Esophagus squamous epithelium (tissue), 5 donors: ENCODE measurements at places on chromosomes 3 and 15.
A peak's percentile ranks its signal among the peaks of the same experiment; 100 is the strongest.

GRCh38 chr15:79811406-79812405 is 85.1 kb downstream of the MTHFS start:
- DNase-seq, result no peak

GRCh38 chr3:135192929-135193328 is 397.9 kb downstream of the EPHB1 start:
- no peak for DNase-seq

DNA sequence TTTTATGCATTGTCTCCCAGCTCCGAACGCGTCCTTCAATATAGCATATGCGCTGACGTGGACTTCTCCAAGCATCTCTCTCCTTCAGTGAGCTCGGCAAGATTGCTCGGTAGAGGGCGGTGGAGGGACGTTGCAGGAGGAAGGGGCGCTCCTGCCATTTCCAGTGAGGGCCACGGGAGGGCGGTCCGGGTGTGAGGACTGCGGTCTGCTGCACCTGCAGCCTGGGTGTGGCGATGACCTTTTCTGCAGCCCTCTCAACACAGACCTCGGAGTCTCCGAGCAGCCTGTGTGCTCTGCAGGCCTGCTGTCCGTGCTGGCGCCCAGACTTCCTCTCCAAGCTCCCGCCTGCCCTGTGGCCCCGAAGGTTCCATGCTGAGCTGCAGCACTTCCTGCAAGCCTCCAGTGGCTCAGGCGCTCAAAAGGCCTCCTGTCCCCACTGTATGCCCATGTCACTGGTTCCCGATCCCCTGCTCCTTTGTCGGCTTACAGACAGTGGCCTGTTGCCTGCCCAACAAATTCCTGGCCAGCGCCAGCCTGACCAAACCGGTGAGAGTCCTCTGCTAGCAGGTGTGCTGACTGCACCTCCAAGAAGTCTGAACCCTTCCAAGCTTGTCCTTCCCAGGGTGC is 8.9 kb upstream of the RTP3 start:
- DNase-seq, result peak; percentile 63

DNA sequence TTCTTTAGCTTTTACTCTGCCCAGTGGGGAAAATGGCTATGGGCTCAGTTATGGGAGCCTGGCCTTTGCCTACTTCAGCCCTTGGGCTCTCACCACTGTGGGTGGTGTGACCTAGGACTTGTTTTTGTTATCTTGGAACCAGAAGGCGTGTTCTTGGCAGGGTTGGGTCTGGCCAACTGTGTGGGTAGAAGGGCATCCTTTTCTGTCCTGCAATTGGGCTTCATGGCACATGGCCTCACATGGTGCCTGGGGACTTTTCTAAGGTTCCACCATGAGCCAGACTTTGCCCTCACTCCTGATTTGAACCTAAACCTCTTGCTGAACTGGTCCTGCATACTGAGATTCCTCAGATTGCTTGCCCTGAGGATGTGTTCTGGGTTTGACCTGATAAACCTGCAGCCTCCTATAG is 1.7 kb downstream of the GLYCTK start:
- no peak for DNase-seq

DNA sequence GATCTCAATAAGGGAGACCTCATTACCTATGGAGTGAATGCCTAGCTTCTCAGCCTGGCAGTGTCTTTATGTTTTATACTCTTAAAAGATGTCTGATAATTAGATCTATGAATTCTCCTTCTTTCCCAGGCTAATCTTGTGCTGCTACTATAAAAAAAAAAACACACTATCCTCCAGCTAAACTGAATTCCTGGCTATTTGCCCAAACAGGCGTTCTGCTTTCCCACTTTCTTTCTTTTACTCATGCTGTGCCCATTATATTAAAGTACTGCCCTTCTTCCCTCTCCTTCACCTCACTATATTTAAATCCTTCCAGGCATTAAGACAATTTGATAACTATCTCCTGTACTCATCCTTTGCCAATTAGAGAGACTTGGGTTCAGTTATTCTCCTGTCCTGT is 1134.9 kb downstream of the ROBO2 start:
- no peak for DNase-seq

DNA sequence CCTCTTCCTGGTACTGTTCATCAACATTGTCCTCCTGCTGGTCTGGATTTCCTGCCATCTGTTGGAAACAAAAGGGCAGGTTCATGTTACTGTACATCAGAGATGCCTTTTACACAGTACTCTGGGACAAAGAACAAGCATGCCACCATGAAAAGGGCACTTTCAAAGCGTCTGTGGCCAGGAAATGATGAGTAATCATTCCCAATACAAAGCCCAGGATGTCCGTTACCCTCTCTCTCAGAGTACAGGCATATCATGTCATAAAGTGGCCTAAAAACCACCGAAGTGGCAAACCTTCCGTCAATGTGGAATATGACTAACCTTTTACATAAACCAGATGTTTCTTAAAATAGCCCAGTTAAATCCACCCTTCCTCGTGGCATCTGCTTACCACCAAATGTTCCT is 71.2 kb downstream of the GOLIM4 start:
- no peak for DNase-seq

GRCh38 chr3:176798680-176799079 is 398.6 kb downstream of the TBL1XR1 start:
- DNase-seq, result no peak

- no peak for DNase-seq
Observed at GRCh38 chr3:34264337-34265041, 466.1 kb downstream of the PDCD6IP start.

GRCh38 chr15:99496302-99496629 is 69.5 kb upstream of the MEF2A start:
- no peak for DNase-seq

GRCh38 chr3:162507397-162507796 is 1010.8 kb downstream of the OTOL1 start:
- DNase-seq, result no peak

DNA sequence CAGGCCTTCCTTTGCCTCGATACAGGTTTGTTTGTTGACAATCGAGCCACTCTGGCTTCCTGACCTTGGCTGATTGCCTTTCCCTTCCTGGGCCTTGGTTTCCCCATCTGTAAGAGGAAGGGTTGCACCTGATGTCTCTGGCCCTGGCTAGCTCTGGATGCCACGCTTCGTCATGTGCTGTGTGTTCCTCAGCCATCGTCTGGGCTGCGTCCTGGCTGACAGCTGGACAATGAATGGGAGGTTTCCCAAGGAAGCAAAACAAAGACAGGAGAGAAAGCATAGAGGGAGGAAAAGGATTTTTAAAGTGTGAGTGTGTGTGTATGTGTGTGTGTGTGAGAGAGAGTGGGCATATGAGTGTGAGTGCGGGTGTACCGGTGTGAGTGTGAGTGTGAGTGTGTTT is 65.2 kb upstream of the HACD2 start:
- no peak for DNase-seq

- peak; percentile 57 for DNase-seq
Observed at GRCh38 chr3:196632046-196632751, 7.3 kb upstream of the NRROS start.

DNA sequence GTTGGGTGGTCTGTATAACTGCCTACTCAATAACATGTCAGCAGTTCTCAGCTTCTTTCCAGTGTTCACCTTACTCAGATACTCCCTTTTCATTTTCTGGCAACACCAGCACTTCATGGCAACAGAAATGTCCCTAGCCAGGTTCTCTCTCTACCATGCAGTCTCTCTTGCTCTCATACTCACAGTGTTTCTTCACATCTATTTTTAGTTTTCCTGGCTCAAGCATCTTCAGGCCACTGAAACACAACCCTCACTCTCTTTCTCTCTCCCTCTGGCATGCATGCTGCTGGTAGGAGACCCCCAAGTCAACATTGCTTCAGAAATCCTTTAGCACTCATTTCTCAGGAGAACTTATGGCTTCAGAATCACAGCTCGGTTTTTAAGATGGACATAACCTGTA is at the start of gene CAPN3:
TSS of gene CAPN3 (plus strand) at position 253 of the 400 bp plus-strand sequence. CDS start 305 bp downstream, outside the sequence.
- no peak for DNase-seq

DNA sequence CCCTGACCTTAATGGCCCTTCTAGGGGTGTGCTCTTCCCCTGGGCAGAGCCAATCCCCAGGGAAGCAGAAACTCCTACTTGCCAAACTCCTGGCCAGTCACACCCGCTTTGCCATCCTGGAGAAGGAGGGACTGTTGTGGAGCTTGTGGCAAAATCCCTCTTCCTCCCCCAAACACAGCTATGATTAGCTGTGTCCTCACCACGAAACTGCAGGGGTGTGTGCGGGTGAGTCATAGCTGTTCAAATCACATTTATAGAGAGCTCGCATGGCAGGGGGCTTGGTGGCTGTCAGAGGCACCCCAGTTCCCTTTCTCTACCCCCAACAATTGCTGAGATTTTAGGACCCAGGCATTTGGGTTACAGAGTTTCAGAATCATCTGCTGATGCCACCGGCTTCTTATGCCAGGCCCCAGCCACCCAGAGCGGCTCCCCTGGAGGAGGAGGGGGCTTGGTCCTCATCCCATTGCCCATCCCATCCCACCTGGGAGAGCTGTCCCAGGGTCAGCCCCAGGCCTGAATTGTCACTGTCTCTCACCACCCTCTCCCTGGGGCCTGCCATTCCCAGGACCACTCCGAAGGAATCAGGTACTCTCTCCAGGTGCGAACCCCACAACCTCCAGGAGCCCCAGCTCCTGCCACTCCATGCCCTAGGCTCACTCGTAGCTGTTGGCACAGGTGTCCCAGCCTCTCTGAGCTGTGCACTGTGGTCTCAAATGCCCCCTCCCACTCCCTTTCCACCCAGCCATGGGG is 28.8 kb upstream of the MAGEF1 start:
- no peak for DNase-seq

GRCh38 chr15:91549581-91549980 is 303.9 kb upstream of the SLCO3A1 start:
- DNase-seq, result no peak

- no peak for DNase-seq
Observed at GRCh38 chr3:191795196-191795595, 334.2 kb downstream of the PYDC2 start.

GRCh38 chr15:39710681-39711080 is 72.0 kb downstream of the FSIP1 start:
- no peak for DNase-seq

GRCh38 chr3:14483286-14483685 is 56.9 kb downstream of the GRIP2 start:
- DNase-seq, result no peak

- no peak for DNase-seq
Observed at GRCh38 chr15:40430271-40430805, 10.4 kb upstream of the BAHD1 start.

GRCh38 chr3:174408310-174408709 is 450.8 kb upstream of the NAALADL2 start:
- no peak for DNase-seq

- no peak for DNase-seq
Observed at GRCh38 chr3:186821429-186822387, 15.4 kb upstream of the RFC4 start.

- DNase-seq, result no peak
Observed at GRCh38 chr15:34084086-34084485, 17.6 kb downstream of the EMC7 start.

GRCh38 chr3:18044971-18045880 is 302.8 kb upstream of the TBC1D5 start:
- no peak for DNase-seq

- no peak for DNase-seq
Observed at GRCh38 chr3:5389057-5389456, 201.6 kb downstream of the EDEM1 start.

GRCh38 chr15:80878242-80878866 is 99.2 kb downstream of the CEMIP start:
- no peak for DNase-seq

DNA sequence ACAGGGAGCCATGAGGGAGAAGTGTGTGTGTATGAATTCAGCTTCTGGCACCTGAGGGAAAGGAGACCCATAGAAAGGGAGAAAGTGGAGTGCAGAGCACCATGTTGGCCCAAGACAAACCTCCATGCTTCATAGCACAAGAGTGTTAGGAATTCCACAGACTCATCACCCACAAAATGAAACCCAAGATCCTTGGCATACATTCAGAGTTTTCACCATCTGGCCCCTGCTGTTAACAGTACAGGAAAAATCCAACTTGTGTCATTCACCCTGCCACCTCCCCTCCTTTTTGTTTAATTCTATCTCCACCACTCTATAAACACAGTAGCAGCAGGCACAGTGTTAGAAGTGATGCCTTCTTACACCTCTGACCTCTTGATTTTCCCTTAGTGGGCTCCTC is 60.0 kb upstream of the MNS1 start:
- no peak for DNase-seq

- no peak for DNase-seq
Observed at GRCh38 chr3:10217359-10217758, 30.9 kb upstream of the TATDN2 start.

DNA sequence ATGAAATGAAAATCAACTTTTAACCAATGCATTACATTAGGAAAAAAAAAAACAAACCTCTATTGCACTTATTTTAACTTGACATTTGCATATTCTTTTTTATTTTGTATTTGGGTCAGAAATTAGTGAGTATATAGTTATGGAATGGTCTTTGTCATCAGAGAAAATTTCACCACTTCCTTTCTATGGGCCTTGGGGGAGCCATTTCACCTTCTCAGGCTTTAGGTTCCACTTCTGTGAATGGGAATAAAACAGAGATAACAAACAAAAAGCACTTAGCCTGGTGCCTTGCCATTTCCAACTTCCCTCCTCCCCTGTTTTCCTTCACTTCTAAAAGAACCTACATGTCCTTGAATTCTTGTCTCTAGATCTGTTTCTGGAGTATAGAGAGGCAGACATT is 168.0 kb upstream of the STT3B start:
- no peak for DNase-seq

DNA sequence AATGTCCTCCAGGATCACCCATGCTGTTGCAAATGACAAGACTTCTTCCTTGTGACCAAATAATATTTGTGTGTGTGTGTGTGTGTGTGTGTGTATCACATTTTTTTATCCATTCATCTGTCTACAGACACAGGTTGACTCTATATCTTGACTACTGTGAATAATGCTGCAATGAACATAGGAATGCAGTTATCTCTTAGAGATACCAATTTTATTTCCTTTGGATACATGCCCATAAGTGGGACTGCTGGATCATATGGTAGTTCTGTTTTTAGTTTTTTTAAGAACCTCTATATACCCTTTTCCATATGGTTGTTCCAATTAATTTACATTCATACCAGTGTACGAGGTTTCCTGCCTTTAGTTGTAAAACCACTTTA is 41.7 kb downstream of the GPR176 start:
- no peak for DNase-seq

GRCh38 chr15:65920825-65921309 is 51.6 kb downstream of the RAB11A start:
- DNase-seq, result no peak

- no peak for DNase-seq
Observed at GRCh38 chr3:97959872-97960271, 12.4 kb downstream of the RIOX2 start.

- DNase-seq, result no peak
Observed at GRCh38 chr3:8516047-8516661, 14.5 kb downstream of the LMCD1 start.

GRCh38 chr3:43699864-43700263 is 9.1 kb downstream of the ABHD5 start:
- no peak for DNase-seq

DNA sequence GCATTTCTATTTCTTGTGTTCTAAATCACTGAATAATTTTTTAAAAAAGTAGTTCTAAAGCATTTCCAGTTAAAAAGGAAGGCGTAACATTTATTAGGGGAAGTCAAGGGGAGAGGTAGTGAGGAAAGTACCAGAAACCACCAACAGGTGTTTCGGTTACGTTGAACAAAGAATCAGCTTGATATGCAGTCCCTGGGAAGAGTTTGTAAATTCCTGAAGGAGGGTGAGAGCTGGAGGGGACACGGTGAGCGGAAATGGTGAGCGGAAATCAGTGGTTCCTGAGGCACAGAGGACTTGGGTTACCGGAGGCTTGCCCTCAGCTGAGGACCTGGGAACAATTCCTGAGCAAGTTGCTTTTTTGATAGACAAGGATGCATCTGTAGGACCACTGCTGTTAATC is 17.8 kb downstream of the MAP2K1 start:
- no peak for DNase-seq
